ENCODE measurements at places on chromosomes 1 and 21. TPM values are rescaled to one million over a fixed set of nuclear protein-coding genes. Genes with fewer than 3 reads are reported as not detected.

DNA sequence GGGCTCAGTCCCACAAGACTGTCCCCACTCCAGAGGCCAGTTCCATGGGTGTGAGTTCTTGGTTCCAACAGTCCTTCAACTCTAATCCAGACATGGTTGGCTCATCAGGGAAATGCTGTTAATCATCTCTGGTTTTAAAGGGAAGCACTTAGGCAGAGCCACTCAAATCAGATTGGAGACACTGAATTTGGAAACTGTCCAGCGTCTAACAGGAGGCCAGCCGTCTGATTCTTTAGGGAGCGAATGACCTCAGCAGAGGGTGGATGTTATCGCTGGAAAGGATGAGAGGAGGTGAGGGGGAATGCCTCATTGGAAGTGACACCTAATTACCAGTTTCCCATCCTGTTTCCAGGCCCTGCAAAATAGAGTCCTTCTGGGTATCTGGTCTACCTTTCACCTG lies 22.8 kb upstream of the LRRC38 start:
- DNase-seq: no peak

- DNase-seq: no peak
These were observed 25.3 kb upstream of the TTF2 start for GRCh38 chr1:117034791-117035290.

DNA sequence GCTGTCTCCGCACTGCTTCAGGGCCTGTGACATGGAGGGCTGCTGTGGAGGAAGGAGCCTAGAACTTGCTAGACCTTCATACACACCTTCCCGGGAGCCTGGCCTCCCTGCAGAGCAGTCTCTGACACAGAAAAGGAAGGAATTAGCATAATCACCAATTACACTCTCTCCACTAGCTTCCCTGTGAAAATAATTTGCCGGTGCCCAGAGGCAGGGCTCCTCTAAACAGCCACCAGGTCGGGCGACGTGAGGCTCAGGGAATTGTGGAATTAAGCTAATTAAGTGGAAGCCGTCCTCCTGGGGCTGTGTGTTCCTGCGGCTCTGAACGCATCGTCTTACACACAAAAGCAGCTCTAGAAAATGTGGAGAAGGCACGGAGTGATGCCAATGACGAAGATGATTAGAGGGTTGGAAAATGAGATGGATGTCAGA lies 82.6 kb downstream of the NENF start:
- no peak for DNase-seq

DNA sequence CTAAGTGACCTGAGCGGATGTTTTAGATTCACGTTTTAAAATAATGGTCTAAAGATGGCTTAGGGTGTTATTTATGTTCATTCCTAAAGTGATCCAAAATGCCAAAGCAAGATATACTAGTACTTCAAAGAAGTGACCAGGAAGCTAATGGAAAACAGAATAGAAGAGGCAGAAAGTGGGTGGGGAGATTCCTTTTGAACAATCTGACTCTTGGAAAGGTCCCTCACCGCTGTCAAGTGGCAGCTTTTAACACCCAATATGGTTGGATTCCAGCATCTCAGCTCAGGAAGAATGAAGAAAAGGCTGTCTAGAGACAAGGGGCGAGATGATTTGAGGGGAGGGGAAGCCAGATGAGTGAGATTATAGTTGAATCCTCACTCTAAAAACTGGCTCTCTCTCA lies 90.3 kb downstream of the SCMH1 start:
- no peak for DNase-seq

- DNase-seq: no peak
These were observed 40.3 kb downstream of the CFHR5 start for GRCh38 chr1:197017558-197018146.

- DNase-seq: no peak
These were observed 50.7 kb downstream of the PGM1 start for GRCh38 chr1:63643926-63644325.

GRCh38 chr1:222461941-222462340 lies 86.0 kb downstream of the HHIPL2 start:
- DNase-seq: no peak

GRCh38 chr1:18354612-18355011 lies 126.1 kb upstream of the KLHDC7A start:
- no peak for DNase-seq

- DNase-seq: no peak
These were observed 516.6 kb downstream of the SMYD3 start for GRCh38 chr1:245990315-245991022.

GRCh38 chr1:6912518-6912917 lies 127.3 kb downstream of the CAMTA1 start:
- DNase-seq: no peak

GRCh38 chr1:186202271-186202764 lies 172.7 kb downstream of the TPR start:
- DNase-seq: no peak

GRCh38 chr1:67429528-67430357 lies 459 bp downstream of the SERBP1 start:
- DNase-seq: peak; percentile 44

DNA sequence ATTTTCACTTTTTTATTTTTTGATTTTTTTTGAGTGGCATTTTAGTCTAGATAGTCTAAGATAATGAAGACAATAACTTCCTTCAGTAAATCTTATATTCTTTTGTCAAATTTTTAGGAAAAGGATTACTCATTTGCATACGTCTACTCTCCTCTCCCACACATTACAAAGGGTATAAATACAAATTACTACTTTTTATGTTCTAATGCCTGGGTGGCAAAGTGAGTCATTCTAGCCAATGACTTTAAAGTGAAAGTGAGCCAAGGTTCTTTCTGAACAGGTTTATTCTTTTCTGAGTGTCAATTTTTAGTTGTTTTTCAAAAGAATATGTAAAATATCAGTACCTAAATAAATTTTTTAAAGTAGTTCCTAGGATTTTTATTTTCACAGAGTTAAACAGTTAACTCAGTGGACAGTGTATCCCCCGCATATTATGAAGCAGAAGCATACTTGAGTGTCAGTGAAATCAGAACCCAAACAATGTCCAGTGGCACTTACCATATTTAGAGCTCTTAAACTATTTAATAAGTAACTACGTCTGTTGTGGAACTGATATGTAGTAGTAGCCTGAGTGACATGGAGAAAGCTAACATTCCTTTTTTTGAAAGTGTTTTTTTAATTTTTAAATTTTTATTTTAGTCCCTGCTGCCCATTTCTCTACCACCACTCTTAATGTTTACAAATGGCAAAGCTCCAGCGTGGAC lies 141.7 kb downstream of the PHTF1 start:
- DNase-seq: no peak

- no peak for DNase-seq
These were observed 143.3 kb downstream of the RRAGC start for GRCh38 chr1:38716229-38716628.

- DNase-seq: peak; percentile 86
These were observed 1.2 kb downstream of the MTF2 start for GRCh38 chr1:93080179-93080823.

DNA sequence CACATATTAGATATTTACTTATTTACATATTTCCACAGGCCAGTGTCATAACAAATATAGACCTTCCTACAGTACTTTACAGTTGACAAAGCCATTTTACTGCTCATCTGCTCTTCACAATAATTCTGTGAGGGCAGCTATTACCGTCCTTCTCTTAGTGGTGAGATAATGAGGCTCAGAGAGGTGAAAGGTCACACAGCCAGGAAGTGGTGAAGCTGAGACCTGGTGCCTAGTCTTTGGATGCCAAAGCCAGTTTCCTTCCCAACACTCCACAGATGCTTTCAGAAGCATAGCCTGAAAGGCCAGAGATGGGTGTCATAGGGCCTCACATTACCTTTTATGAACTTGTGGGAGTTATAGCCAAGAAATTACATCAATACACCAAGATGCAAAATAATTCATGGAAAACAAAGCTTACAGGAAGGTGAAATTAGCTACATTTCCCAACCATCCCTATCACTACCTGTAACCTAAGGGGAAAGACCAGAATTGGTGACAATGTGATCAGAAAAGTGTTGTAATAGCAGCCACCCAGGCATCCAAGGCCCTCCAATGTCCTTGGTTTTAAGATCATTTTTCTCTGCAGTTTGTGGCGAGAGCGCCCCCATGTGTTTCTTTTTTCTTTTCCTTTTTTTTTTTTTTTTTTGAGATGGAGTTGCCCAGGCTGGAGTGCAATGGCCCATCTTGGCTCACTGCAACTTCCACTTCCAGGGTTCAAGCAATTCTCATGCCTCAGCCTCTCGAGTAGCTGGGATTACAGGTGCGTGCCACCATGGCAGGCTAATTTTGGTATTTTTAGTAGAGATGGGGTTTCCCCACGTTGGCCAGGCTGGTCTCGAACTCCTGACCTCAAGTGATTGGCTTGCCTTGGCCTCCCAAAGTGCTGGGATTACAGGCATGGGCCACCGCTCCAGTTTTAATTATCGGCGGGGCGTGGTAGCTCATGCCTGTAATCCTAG lies 26.5 kb upstream of the RPL11 start:
- peak; percentile 81 for DNase-seq

GRCh38 chr1:186965847-186966246 lies 137.1 kb downstream of the PLA2G4A start:
- DNase-seq: no peak

DNA sequence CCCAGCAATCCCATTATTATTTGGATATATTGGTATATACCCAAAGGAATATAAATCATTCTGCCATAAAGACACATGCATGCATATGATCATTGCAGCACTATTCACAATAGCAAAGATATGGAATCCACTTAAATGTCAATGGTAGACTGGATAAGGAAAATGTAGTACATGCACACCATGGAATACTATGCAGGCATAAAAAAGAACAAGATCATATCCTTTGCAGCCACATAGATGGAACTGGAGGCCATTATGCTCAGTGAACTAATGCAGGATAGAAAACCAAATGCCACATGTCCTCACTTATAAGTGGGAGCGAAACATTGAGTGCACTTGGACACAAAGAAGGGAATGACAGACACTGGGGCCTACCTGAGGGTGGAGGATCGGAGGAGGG lies 24.6 kb downstream of the KAZN start:
- DNase-seq: no peak

GRCh38 chr1:201452866-201453265 lies 16.1 kb downstream of the PHLDA3 start:
- no peak for DNase-seq

GRCh38 chr21:31644643-31645042 lies 14.8 kb upstream of the SOD1 start:
- DNase-seq: no peak

- DNase-seq: no peak
These were observed 57.3 kb downstream of the HS2ST1 start for GRCh38 chr1:86971778-86972177.

DNA sequence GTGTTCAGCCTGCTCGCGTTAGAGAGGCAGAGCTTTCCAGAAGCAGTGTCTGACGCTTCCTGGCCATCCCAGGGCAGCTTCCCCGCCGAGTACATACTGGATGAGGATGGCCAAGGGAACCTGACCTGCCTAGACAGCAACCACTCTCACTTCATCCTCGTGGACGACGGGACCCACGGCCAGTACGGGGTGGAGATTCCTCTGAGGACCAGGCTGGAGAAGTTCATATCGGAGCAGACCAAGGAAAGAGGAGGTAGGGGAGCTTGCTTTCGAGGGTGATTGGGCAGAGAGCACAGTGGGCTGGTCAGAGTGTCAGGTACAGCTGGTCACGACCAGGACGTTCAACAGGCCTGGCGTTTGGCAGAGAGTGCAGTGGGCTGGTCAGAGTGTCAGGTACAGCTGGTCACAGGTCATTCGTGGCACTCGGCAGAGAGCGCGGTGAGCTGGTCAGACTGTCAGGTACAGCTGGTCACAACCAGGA lies 22.4 kb downstream of the TRPM2 start:
- no peak for DNase-seq

- DNase-seq: no peak
These were observed 69.3 kb downstream of the RERE start for GRCh38 chr1:8747879-8748825.

DNA sequence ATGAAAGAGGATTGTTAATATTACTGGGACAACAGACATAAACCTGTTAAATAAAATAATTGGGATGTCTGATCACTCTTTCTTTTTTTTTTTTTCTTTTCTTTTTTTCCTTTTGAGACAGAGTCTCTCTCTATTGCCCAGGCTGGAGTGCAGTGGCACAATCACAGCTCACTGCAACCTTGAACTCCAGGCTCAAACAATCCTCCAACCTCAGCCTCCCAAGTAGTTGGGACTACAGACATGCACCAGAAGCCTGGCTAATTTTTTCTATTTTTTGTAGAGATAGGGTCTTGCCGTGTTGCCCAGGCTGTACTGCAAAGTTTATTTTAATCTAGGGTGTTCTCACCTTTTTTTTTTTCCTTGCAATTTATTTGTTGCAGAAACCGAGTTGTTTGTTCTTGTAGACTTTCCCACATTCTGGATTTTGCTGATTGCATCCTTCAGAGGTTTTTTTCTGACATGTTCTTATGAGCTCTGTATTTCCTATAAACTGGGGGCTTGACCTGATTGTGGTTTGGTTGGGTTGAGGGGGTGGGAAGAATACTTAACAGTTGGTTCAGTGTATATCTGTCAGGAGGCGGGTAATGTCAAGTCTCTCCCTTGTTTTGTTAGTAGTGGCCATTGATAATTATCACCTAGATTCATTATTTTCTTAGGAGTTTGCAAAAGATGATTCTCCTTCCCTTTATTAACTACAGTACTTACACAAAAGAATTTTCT lies 125.2 kb downstream of the MAST2 start:
- no peak for DNase-seq

DNA sequence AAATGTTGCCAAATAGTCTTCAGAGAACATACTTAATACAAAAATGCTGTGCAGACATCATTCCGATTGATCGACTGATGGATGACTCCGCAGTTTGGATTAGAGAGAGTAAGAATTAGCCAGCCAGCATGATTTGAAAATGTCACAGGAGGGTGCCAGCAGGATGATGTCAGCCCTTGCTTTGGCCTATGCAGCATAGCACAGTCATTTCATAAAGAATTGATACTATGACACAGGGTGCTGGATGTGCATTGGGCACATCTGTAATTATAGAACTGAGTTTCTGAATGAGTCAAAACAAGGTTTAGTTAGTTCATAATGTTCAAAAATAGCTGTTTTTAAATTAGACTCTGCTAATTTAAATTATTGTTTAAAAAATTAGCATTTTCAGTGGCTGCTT lies 21.6 kb upstream of the TRAF5 start:
- DNase-seq: no peak

CA6 gene
- total RNA-seq: not detected

PBX1 gene
- not detected for total RNA-seq

FMO1 gene
- total RNA-seq: 0.98 TPM

FCRL5 gene
- 44.8 TPM for total RNA-seq

DLGAP3 gene
- total RNA-seq: 0.42 TPM

IGSF5 gene
- not detected for total RNA-seq

UBXN11 gene
- total RNA-seq: 111 TPM

FCGR3B gene
- total RNA-seq: not detected

ZNF593OS gene
- not detected for total RNA-seq

STRIP1 gene
- 43.7 TPM for total RNA-seq

DHRS3 gene
- total RNA-seq: not detected

SASS6 gene
- total RNA-seq: 18.7 TPM

VANGL2 gene
- 2.9 TPM for total RNA-seq

SPATA1 gene
- total RNA-seq: 1.4 TPM

C1orf167 gene
- 3.9 TPM for total RNA-seq

FGGY gene
- total RNA-seq: 4.9 TPM

OR2AK2 gene
- total RNA-seq: not detected

GLIS1 gene
- total RNA-seq: not detected

C1orf105 gene
- not detected for total RNA-seq

KLHL17 gene
- total RNA-seq: 23.3 TPM

NCF2 gene
- total RNA-seq: 13.5 TPM

CAPN8 gene
- total RNA-seq: not detected

CYP4X1 gene
- total RNA-seq: not detected

NPR1 gene
- not detected for total RNA-seq

HRNR gene
- not detected for total RNA-seq

CHD1L gene
- 52.5 TPM for total RNA-seq

HMCN1 gene
- total RNA-seq: 0.02 TPM
